ENCODE measurements at places on chromosomes 16 and 17.

GRCh38 chr16:29791845-29792807, 1.6 kb downstream of the KIF22 start:
- peak; percentile 39 for DNase-seq

GRCh38 chr16:51569203-51569931, 418.3 kb upstream of the SALL1 start:
- DNase-seq, result no peak

GRCh38 chr17:79515110-79515509, 95.7 kb downstream of the RBFOX3 start:
- no peak for DNase-seq

DNA sequence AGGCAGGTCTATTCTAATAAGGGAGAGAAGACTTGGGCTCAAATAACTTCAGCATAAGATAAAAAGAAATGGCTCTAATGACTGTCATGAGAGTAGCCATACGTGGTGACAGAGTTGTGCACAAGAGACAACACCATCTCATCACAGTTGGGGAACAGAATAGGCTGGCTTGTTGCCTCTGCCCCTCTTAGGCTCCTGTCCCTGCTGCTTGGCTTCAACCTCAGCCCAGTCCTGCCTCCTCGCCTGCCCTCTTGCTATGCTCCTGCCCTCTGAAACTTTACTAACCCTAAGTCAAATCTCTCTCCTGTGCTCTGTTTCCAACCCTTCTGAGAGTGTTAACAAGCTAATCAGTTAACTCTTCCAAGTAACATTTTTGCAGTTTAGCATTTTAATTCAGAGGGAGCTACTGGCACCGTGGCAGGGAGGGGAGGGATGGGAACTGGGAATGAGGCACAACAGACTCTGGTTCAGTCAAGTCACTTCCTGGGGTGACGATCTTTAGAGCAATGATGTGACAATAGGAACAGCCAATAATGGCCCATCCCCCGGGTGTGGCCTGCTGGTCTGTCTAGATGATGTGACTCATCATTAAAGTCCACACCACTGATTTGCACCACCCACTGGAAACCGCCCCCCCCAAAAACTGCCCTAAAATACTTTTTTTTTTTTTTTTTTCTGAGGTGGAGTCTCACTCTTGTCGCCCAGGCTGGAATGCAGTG, 35.5 kb downstream of the DNAH17 start:
- DNase-seq, result no peak

DNA sequence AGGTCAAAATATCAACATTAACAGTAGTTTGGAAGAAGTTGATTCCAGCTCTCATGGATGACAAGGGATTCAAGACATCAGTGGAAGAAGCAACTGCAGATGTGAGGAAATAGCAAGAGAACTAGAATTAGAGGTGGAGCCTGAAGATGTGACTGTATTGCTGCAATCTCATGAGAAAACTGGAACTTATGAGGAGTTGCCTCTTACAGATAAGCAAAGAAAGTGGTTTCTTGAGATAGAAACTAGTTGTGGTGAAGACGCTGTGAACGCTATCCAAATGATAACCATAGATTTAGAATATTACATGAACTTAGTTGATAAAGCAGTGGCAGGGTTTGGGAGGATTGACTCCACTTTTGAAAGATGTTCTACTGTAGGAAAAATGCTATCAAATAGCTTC, 67.8 kb downstream of the GOSR1 start:
- DNase-seq, result no peak

GRCh38 chr16:88730632-88731607, 24.6 kb downstream of the CTU2 start:
- no peak for DNase-seq

- DNase-seq, result no peak
Measured at GRCh38 chr17:80836971-80837481, 154.6 kb upstream of the CHMP6 start.

- no peak for DNase-seq
Measured at GRCh38 chr17:45814622-45815606, 29.8 kb upstream of the SPPL2C start.

DNA sequence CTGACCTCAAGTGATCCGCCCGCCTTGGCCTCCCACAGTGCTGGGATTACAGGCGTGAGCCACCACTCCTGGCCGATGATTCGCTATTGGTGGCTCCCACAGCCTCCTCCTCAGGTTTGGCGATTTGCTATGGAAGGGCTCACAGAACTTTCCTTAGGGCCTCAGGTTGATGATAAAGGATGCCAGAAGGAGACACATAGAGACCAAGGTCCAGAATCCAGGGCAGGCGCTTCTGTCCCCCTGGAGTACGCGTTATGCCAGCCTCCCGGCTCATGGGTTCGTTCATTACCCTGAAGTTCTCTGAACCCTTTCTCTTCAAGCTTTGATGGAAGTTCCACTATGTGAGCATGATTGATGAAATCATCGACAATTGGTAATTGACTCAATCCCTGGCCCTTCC, 19.9 kb downstream of the LGALS3BP start:
- DNase-seq, result no peak

DNA sequence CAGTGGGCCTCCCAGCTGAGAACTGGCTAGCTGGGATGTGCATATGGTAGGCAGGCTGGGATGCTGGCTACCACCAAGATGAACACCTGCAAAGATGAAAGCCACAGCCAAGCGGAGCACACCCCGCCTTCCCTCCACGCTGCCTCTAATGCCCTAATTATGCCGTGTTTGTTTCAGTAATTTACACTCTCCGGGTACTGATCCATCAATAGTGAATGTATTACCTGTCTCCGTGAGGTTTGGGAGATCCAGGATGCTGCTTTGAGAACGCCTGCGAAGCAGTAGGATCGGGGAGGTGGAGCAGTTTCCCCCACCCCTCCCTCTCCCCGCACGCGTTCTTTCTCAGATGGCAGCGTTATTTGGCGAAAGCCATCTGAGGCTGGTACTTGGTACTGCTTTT, 28.9 kb upstream of the GSE1 start:
- DNase-seq, result no peak

GRCh38 chr16:57957673-57958392, 13.1 kb downstream of the CNGB1 start:
- DNase-seq, result no peak

GRCh38 chr17:28482551-28483199, 9.2 kb downstream of the SLC13A2 start:
- DNase-seq, result no peak

GRCh38 chr16:58047557-58048348, 22.2 kb downstream of the MMP15 start:
- DNase-seq, result no peak

DNA sequence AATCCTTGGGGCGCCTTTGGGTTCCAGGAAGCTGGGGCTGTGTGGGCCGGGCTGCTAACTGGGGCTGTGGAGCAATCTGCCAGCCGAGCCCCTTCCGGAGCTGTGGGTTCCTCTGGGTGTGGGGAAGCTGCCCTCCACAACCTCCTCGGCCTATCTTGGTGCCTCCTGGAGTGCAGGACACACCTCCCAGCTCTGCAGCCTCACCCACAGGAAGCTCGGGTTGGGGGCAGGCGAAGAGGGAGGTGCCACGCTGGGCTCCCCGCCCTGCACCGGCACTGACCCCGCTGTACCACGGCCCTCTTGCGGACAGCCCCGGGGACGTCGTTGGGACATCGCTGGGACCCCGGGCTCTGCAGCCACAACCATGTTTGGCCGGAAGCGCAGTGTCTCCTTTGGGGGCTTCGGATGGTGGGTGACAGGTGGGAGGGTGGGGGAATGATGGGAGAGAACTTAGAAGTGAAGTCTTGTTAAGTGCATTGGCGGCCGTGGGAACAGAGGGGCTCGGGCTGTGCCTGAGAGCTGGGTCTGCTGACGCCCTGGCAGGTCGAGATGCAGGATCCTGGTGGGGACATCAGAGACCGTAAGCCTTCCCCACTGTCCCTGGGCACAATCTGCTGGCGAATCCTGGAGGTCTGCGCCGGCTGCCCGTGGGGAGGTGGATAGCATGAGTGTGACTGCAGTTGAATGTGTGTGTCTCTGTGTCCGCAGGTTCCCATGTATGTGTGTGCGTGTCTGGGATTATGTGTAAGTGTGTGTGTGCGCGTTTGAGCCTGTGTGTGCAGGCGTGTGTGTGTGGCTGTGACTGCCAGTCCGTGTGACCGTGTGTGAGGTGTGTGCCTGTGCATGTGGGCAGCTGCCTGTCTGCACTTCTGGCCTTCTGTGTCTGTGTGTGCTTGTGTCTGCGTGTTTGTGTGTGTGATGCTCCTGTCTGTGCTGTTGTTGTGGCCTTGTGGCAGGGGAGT, at the start of gene RAP1GAP2:
Gene RAP1GAP2 (plus strand): TSS at position 275 of the 962 bp plus-strand sequence. CDS start 90 bp downstream, at position 365.
- DNase-seq, result no peak
